ENCODE measurements at places on chromosomes 6 and 20.

DNA sequence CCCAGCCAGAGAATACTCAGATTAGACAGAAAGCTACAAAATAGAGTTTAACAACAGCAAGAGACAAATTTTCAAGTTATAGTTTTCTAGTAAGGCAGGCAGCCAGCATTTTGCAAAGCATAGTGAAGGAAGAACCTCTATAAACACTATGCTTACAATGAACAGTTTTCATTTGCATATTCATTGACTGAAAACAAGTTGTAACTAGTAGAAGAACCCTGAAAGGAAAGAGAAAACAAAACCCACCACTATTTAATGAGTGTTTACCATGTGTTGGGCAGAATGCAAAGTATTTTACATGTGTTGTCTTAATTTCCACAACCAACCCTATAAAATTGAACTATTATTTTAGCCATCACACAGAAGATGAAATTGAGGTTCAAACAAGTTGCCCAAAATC, 196.1 kb downstream of the UBE3D start:
- DNase-seq = no peak

GRCh38 chr6:68634726-68635411, at the start of gene ADGRB3:
Gene ADGRB3 (plus strand): TSS chr6:68635282. CDS start chr6:68638676, 3,394 bp downstream.
- DNase-seq = peak; percentile 93

DNA sequence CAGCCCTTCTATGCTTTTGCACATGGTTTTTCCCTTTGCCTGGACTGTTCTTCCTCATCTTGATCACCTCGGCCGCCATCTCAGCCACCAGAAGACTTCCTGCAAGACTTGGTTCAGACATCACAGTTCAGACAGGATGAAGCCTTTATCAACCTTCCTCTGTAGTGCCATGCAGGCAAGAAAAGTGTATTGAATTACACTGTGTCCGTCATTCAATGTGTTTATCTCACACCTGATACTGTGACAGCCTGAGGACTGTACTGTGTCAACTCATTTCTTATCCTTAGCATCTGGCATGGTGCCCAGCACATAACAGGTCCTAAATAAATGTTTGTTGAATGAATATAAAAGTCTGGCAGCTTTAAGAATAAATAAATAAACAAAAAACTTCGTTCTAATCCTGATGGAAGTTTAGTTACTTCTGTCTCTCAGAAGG, 133.3 kb upstream of the MAN1A1 start:
- DNase-seq = no peak

DNA sequence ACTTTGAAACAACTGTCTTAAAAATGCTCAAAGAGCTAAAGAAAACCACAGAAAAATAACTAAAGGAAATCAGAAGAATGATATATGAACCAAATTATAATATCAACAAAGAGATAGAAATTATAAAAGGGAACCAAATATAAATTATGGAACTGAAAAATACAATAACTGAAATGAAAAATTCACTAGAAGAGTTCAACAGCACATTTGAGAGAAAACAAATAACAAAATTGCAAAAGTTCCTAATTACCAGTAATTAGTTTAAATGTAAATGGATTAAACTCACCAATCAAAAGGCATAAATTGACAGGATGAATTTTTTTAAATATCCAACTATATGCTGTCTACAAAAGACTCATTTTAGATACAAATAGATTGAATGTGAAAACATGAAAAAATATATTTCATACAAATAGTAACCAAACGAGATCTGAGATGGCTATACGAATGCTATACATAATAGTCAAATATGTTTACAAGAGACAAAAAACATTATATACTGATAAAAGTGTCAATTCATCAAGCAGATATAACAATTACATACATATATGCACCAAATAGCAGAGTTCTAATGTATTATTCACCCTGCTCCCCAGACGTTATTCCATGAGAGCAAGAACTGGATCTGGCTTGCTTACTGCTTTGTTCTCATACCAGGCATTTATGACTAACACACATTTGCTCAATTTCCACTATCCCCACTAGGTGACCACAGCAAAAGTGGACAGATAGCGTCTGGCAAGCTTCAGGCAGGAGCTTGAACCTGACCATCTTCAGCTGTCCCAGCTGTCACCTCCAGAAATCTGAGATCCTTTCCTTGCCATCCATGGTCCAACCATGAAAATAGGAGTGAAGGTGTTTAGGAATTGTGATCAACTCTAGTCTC, 72.4 kb upstream of the SIRPA start:
- DNase-seq = no peak

DNA sequence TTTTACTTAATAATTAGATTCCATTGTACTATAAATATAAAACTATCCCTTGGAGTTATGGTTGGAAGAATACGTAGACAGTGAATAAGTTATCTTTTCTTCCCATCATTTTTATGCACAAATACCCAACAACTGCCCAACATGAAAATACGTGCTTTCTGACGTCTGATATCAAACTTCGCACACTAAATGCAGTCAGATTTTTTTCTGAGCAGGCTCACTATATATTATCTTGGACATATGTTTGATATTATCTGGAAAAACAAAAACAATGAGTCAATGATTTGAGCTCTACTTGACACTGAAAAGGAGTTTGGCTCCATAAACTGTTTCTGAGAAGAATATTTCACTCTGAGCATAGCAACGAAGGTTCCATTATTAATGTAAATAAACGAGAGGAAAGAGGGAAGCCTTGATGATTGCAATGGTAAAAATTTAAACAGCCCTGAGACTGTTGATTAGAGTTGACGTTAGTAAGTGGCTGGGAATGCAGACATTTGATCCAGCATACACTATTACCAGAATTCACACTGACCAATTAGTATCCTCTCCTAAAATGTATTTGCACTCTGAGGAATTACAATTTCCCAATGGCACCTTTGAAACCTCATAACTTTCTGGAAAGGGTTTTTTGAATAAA, 1090.0 kb downstream of the EPHA7 start:
- DNase-seq = no peak

Measured in Ammon's horn (tissue), 1 donor.